ENCODE measurements at places on chromosomes 1 and 21.

DNA sequence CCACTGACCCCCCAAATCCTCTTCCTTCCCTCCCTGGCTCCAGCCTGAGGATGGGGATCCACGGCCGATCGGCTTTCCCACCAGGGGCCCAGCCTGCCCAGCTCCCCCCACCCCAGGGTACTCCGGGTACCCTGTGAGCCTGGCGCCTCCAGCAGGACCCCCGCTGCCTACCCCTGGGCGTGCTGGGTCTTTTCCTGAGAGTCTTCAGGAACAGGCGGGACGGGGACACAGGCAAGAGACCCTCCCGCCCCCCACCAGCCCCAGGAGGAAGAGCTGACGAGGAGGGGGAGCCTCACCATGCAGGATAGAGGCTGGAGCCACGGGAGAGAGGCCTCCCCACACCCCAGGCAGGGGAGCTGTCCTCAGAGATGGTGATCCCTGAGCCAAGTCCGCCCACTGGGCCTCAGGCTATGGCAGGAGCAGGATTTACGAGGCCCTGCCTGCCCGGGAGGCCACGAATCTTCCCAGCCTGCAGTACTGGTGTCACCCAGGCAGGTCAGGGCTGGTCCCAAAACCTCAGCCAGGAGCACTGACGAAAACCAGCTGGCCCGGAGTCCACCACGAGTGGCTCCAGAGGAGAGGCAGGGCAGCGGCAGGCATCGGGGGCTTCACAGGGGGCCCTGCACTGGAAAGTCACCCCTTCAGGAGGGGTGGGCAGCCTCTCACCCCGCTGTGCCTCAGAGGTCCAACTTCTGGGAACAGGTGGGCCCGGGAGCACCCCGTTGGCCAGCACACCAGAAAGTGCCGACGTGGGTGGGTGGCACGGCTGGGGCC lies 58.0 kb downstream of the MEGF6 start:
- no peak overlapping the region for H3K4me3 ChIP-seq
- H3K27ac ChIP-seq = no peak overlapping the region
- no peaks in the 10 kb centered on the region for H3K27me3 ChIP-seq
- no peak for DNase-seq
- H3K4me1 ChIP-seq = no peaks in the 10 kb centered on the region

DNA sequence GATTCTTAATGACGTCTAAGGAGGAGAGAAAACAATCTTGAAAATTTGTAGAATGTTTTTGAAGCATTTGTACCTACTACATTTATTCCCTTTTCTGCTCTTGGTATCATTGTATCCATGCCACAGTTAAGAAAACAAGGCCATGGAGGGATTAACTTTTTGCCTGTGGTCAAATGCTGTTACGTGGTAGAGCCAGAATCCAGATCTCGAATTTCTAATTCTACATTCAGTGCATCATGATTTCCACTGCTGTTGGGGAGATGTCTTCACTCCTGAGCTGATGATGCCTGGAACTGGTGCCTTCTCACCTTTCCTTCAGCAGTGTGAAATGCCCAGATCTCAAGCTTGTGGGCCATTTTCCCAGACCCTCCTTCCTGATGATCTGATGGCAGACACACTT lies 175.6 kb downstream of the HHAT start:
- H3K27ac ChIP-seq = no peak overlapping the region
- no peaks in the 10 kb centered on the region for H3K36me3 ChIP-seq
- no peaks in the 10 kb centered on the region for H3K4me1 ChIP-seq

DNA sequence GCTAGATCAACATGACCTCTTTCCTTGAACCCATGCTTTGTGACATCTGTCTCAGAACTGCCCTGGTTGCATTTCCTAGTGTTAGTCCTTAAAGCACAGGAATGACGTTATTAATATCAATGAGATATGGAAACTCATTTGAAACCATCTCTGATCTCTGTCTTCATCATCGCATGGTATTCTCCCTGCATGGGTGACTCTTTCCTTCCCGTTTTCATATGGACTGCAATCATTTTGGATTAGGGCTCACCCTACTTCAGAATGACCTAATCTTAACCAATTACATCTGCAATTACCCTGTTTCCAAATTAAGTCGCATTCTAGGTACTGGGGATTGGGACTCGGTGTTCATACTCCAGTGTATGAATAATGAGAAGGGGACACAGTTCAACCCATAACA lies 41.7 kb upstream of the DISC1 start:
- peaks cover 3% of the 10 kb centered on the region for H3K4me1 ChIP-seq
- H3K4me3 ChIP-seq = no peak overlapping the region
- H3K27me3 ChIP-seq = no peaks in the 10 kb centered on the region
- no peak for DNase-seq
- H3K27ac ChIP-seq = no peak overlapping the region

GRCh38 chr1:183914276-183914675 lies 109.4 kb downstream of the RGL1 start:
- peaks cover 60% of the 10 kb centered on the region for H3K4me1 ChIP-seq
- H3K4me3 ChIP-seq = no peak overlapping the region
- peaks cover 25% of the 10 kb centered on the region for H3K36me3 ChIP-seq
- DNase-seq = no peak
- no peaks in the 10 kb centered on the region for H3K27me3 ChIP-seq

GRCh38 chr1:241844593-241844992 lies 3.4 kb upstream of the EXO1 start:
- peaks cover 16% of the 10 kb centered on the region for H3K4me1 ChIP-seq
- DNase-seq = no peak
- H3K27me3 ChIP-seq = no peaks in the 10 kb centered on the region
- no peak overlapping the region for H3K27ac ChIP-seq

DNA sequence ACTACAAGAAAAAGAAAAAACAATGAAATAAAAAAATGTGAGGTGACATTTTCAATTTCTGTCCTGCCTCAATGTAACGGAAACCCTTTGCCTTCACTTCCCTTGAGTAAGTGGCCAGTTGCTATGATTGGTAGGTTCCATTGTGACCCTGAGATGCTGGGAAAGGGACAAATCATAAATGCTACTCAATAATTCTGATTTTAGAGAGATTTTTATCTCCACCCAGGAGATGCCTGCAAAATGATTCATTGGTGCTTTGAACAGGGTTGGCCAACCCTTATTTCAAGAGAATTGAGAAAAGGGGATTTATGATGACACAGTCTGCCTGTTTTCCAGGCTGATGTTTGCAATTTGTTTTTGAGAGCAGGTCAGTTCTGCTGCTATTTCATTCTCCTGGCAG lies 22.5 kb downstream of the XCL1 start:
- H3K27ac ChIP-seq = no peak overlapping the region
- H3K4me3 ChIP-seq = no peak overlapping the region
- DNase-seq = no peak

DNA sequence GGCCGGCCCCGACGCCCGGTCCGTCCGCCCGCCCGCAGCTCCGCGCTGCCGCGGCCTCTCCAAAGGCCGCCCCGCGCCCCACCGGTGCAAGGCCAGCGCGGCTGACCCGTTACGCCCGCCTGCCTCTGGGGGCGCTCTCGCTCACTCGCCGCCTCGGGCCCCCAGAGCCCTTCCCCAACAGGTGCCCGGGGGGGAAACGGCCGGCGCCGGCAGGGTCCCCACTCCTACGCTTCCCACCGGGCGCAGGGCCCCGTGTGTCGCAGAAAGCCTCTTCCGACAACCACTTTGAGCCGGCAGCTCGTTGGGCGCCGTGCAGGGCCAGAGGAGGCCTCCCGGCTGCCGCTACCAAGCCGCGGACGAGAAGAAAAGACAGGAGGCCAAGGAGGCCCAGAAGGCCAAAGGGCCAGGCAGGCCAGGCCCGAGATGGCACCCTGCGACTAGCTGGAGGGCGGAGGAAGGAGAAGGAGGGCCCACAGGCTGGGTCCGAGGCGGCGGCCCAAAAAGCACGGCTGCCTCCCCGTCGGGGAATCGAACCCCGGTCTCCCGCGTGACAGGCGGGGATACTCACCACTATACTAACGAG lies 64.9 kb upstream of the FCGR2A start:
- H3K27ac ChIP-seq = peak overlapping the region; percentile 96
- peak overlapping the region; percentile 94 for H3K4me3 ChIP-seq
- peaks cover 6% of the 10 kb centered on the region for H3K36me3 ChIP-seq
- peak; percentile 63 for DNase-seq
- peaks cover 25% of the 10 kb centered on the region for H3K27me3 ChIP-seq

- H3K27ac ChIP-seq = peak overlapping the region; percentile 48
- peaks cover 40% of the 10 kb centered on the region for H3K36me3 ChIP-seq
- no peaks in the 10 kb centered on the region for H3K27me3 ChIP-seq
- DNase-seq = no peak
- peaks cover 26% of the 10 kb centered on the region for H3K4me1 ChIP-seq
- H3K4me3 ChIP-seq = peak overlapping the region; percentile 9
Measured at GRCh38 chr1:160731990-160732389, 7.1 kb upstream of the SLAMF7 start.

GRCh38 chr1:39971138-39971537 lies 16.2 kb downstream of the MFSD2A start:
- H3K36me3 ChIP-seq = peaks cover 28% of the 10 kb centered on the region
- DNase-seq = no peak
- no peaks in the 10 kb centered on the region for H3K27me3 ChIP-seq
- no peak overlapping the region for H3K27ac ChIP-seq

DNA sequence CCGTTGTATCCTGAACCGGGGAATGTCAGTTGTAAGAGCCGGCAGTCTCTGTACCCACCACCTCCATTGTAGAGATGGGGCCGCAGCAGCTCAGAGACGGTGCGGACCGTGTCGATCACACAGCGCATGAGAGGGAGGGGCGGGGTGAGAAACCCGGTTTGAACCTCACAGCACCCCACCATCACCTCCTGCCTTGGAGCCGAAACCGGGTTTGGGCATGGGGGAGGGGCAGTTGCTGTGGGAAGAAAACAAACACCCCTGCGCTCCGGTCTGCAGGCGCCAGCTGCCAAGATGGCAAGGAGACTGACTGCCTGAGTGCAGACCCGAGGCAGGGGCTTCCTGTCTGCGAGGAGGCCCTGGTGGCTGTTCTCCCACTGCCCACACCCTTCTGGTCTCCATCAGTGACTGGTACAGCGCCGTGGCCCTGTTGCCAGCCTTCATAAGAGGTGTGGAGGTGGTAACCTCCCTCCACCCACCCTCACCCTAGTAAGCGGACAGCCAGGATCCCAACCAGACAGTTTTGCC lies 69.2 kb upstream of the SSBP3 start:
- no peaks in the 10 kb centered on the region for H3K36me3 ChIP-seq
- H3K4me1 ChIP-seq = peaks cover 18% of the 10 kb centered on the region
- no peak overlapping the region for H3K27ac ChIP-seq
- H3K4me3 ChIP-seq = peak overlapping the region; percentile 47
- peaks cover 12% of the 10 kb centered on the region for H3K27me3 ChIP-seq
- DNase-seq = no peak

DNA sequence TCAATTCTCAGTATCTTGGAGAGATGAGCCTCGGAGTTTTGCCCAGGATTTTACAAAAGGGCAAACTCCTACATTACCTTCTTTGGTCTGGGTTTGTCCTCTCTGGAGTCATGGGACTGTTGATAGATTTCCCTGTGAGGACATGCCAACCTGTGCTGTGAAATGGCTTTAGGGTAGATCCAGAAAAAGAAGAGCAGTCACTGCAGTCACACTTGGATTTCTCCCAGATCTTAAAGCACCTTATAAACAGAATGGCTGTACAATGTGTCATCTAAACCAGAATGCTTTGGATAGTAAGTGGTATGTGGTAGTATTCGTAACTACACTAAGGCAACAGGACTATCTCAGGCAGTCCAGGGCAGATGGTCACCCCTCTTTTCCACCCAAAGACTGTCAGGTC lies 1.9 kb upstream of the CSRP1 start:
- H3K27me3 ChIP-seq = no peaks in the 10 kb centered on the region
- H3K36me3 ChIP-seq = peaks cover 6% of the 10 kb centered on the region
- no peak overlapping the region for H3K4me3 ChIP-seq
- DNase-seq = no peak

DNA sequence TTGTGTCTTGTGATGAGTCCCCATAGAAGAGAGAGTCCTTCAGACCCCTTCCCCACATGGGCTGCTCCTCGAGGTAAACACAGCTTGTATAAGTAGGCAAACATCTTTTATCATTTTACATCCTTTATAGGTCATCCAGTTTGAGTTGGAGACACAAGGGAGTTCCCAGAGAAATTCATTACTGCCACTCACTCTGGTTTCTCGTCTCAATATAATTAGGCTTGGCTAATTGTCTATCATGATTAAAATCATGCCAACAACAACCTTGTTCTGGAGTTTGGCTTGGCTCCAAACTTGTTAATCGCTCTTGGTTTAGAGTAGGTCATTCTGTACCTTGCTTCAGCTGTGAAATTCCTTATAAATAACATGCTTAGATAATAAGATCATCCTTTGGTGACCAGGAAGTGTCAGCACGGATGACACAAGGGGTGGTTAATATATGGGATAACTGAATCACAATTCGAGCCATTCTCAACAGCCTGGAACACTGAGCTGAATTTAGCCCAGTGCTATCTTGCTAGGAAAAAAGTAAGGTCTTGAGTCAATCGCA lies 70.7 kb upstream of the DAB1 start:
- H3K36me3 ChIP-seq = no peaks in the 10 kb centered on the region
- no peaks in the 10 kb centered on the region for H3K4me1 ChIP-seq
- H3K27me3 ChIP-seq = no peaks in the 10 kb centered on the region

DNA sequence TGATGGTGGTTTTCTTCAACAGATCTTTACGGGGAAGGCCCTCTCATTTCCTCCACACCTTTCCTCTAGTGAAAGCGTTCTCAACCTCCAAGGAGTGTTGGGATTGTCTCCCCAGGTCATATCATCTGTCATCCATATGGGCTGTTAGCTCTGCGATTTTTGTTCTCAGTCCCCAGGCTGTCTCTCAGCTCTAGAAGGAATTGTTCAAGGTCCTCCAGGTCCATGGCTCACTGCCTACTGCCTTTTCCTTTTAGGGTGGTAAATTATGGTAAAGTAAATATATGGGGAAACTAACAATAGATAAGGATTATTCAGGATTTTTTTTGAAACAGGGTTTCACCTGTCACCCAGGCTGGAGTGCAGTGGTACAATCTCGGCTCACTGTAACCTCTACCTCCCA lies 37.6 kb downstream of the ELF3 start:
- peaks cover 27% of the 10 kb centered on the region for H3K27me3 ChIP-seq
- H3K4me3 ChIP-seq = no peak overlapping the region
- no peak overlapping the region for H3K27ac ChIP-seq
- DNase-seq = no peak

GRCh38 chr1:108007531-108007930 lies 42.6 kb upstream of the VAV3 start:
- peaks cover 5% of the 10 kb centered on the region for H3K36me3 ChIP-seq
- no peak overlapping the region for H3K27ac ChIP-seq
- H3K27me3 ChIP-seq = no peaks in the 10 kb centered on the region
- H3K4me3 ChIP-seq = no peak overlapping the region

GRCh38 chr1:152347116-152347728 lies 12.6 kb downstream of the FLG2 start:
- no peaks in the 10 kb centered on the region for H3K36me3 ChIP-seq
- peak; percentile 23 for DNase-seq
- H3K27ac ChIP-seq = no peak overlapping the region
- no peak overlapping the region for H3K4me3 ChIP-seq

DNA sequence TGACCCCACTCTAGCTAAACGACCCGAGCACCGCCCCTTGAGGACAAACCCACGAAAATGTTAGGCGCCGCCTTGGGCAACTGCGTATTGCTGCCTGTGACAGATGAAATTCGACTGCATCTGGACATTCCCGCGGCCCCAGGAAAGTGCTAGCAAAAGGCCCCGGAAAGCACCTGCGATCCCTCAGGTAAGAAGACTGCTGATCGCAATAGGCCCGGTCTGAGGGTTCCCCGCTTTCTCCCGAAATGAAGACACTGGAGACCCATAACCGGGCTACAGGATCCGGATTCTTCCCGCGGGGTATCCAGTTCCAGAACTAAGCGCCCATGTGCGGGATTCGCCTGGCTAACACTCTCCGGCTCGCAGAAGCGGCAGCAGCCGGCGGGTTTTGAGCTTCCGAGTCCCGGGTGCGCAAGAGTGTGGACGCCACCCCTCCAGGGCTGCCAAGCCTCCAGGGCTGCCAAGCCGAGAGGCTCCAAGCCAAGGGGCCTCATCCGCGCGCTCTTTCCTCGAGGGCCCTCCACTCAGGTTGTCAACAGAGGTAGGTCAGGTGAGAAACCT lies 157.9 kb upstream of the NBPF11 start:
- DNase-seq = no peak
- no peak overlapping the region for H3K4me3 ChIP-seq
- H3K4me1 ChIP-seq = peaks cover 15% of the 10 kb centered on the region
- H3K36me3 ChIP-seq = peaks cover 2% of the 10 kb centered on the region
- peaks cover 35% of the 10 kb centered on the region for H3K27me3 ChIP-seq
